ENCODE measurements at places on chromosomes 11 and 22. TPM values are rescaled to one million over a fixed set of nuclear protein-coding genes. Genes with fewer than 3 reads are reported as not detected.

Gene GUCY1A2
- total RNA-seq: 0.61 TPM

Gene LRRC32
- total RNA-seq: 18.6 TPM

Gene MMP27
- not detected for total RNA-seq

Gene HMOX1
- 33.8 TPM for total RNA-seq

Gene SLC7A4
- 2.4 TPM for total RNA-seq

Gene C11orf86
- total RNA-seq: 38.3 TPM

Gene C1QTNF5
- 5.1 TPM for total RNA-seq

Gene SIDT2
- 76.3 TPM for total RNA-seq

Gene OR51E1
- 0.95 TPM for total RNA-seq

Gene FIBIN
- 0.84 TPM for total RNA-seq

Gene DDT
- total RNA-seq: 151 TPM

Gene PGR
- 0.49 TPM for total RNA-seq

Gene OR2AG1
- total RNA-seq: not detected

Gene TMPRSS6
- not detected for total RNA-seq

Gene TRMT112
- 63.5 TPM for total RNA-seq

Gene RNF169
- total RNA-seq: 12.5 TPM

Gene ANKK1
- 0.28 TPM for total RNA-seq

Gene OR4S2
- not detected for total RNA-seq

Gene INS
- total RNA-seq: not detected

Gene RGL4
- not detected for total RNA-seq

Gene VSIG2
- total RNA-seq: 78.6 TPM
